ENCODE measurements at places on chromosomes 13 and 19. TPM values are rescaled to one million over a fixed set of nuclear protein-coding genes. Genes with fewer than 3 reads are reported as not detected.

Gene THSD8
- total RNA-seq: 45.2 TPM

- no peak for DNase-seq
Measured at GRCh38 chr13:45402641-45403040, 15.5 kb downstream of the SLC25A30 start.

Gene KIRREL2
- 0.17 TPM for total RNA-seq

GRCh38 chr13:25286308-25286968, 850 bp downstream of the MTMR6 start:
- peak; percentile 66 for DNase-seq

DNA sequence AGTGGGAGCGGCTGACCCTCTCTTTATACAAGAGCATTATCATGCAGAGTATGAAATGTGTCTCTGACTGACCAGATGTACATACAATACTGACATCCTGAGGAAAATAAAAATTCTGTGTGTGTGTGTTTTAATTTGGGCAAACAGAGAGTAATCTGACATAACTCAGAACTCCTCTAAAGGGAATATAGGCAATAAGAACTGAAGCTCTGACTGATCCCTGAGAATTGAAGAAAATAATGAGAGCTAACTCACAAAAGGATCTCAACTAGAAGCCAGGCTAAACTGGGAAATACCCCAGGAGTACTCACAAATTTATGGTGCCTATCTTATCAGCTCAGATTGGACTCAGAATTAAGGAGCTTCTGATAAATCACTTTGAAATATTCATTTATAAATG, 539.9 kb downstream of the OLFM4 start:
- no peak for DNase-seq

GRCh38 chr19:11205939-11206570, 8.7 kb upstream of the KANK2 start:
- no peak for DNase-seq

Gene TSKS
- not detected for total RNA-seq

- DNase-seq: no peak
Measured at GRCh38 chr13:93700115-93700514, 473.5 kb downstream of the GPC6 start.

GRCh38 chr19:16624236-16624635, 3.8 kb downstream of the MED26 start:
- no peak for DNase-seq

DNA sequence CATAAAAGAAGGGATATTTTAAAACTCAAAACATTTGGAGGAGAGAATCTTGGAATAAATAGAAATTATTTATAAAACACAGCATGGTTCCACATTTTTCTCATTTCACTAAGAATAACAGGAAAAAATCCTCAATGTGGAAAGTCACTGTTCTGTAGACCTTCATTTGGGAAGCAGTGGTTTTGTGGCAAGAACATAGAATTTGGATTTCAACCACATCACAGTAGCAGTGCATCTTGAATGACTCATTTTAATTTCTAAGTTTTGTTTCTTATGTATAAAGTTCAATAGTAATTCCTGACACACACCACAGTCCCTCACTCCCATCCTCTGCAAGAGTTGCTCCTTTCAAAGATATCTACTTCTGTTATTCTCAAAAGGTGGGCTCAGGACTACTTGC, 264.0 kb downstream of the ENOX1 start:
- no peak for DNase-seq

Gene MCF2L
- 7.0 TPM for total RNA-seq

GRCh38 chr13:39415008-39415802, 187.8 kb downstream of the LHFPL6 start:
- peak; percentile 83 for DNase-seq

GRCh38 chr19:35222373-35223015, 6.0 kb downstream of the FAM187B start:
- no peak for DNase-seq

Gene PPM1N
- total RNA-seq: 1.6 TPM

Gene LYPD3
- 0.31 TPM for total RNA-seq

Gene CARM1
- 78.7 TPM for total RNA-seq

GRCh38 chr13:103517066-103517767, 451.0 kb upstream of the SLC10A2 start:
- DNase-seq: no peak

DNA sequence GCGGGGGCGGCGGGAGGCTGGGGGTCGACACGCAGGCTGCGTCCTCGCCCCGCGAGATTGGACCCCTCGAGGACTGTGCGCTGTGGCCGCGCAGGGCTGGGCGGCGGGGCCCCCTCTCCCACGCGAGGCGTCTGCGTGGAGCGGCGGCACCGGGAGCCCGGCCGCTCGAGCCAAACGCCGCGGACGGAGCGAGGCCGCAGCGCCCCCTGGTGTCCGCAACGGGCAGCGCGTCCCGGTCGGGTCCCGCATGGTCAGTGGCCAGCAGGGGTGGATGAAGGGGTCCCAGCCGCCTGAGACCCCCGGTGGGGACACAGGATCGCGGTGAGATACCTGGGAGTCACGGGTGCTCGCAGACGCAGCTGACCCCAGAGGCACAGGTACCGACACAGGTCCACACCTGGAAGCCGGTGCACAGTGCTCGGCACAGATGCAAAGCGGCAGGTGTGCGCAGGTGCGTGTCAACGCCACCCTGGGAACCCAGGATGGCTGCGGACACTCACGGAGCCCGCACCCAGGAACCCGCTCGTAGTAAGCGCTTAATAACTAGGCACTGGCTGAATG, 2.1 kb upstream of the CIRBP start:
- DNase-seq: no peak

GRCh38 chr13:46031581-46032263, 20.8 kb downstream of the ZC3H13 start:
- no peak for DNase-seq

- no peak for DNase-seq
Measured at GRCh38 chr13:48488995-48489394, 43.9 kb downstream of the RCBTB2 start.

GRCh38 chr13:59459972-59460371, 703.8 kb downstream of the DIAPH3 start:
- DNase-seq: peak; percentile 36

Gene COQ8B
- 34.1 TPM for total RNA-seq

- no peak for DNase-seq
Measured at GRCh38 chr19:58054901-58055874, 3.9 kb upstream of the ZNF135 start.

- DNase-seq: peak; percentile 98
Measured at GRCh38 chr19:19821366-19821951, at the start of gene ZNF506. ZNF506 (minus strand) TSS chr19:19821750; CDS start chr19:19821603, 147 bp downstream.

DNA sequence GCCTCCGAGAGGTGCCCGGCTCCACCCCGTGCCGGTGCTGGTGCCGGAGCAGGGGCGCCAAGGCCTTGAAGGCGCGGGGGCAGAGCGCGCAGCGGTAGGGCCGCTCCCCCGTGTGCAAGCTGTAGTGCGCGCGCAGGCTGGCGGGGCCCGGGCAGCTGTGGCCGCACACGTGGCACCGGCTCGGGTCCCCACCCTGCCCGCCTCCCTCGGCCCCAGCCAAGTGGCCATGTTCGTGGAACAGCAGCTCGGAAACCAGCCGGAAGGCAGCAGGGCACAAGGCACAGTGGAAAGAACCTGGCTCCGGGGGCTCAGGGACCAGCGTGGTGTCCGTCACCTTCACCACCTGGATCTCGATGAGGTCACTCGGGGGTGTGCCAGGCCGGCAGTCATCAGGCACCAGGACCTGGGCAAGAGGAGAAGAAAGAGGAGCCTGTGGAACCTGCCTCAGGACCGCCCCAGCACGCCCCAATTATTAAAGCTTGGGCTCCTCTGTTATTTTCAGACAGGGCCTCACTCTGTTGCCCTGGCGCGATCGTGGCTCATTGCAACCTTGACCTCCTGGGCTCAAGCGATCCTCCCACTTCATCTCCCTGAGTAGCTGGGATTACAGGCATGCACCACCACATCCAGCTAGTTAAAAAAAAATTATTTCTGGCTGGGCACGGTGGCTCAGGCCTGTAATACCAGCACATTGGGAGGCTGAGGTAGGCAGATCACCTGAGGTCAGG, 2.0 kb downstream of the ZNF784 start:
- DNase-seq: no peak

DNA sequence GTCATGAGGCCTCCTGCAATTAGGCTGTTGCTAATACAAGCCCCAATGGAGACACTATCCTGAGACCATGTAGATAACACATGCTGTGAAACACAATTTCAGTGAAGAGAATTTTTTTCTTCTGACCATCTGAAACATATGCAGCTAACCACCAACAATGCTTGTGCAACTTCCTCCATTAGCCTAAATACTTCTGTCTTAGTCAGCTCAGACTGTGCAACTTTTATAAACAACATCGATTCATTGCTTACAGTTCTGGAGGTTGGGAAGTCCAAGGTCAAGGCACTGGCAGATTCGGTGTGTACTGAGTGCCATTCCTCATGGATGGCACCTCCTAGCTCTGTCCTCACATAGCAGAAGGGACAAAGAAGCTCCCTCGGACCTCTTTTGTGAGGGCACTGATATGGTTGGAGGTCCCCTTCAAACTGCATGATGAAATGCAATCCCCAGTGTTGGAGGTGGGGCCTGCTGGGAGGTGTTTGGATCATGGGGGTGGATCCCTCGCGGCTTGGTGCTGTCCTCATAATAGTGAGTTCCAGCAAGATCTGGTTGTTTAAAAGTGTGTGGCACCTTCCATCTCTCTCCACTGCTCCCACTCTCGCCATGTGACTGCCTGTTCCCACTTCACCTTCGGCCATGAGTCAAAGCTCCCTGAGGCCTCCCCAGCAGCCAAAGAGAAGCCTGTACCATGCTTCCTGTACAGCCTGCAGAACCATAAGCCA, 27.7 kb downstream of the STK24 start:
- no peak for DNase-seq

Gene RFPL4AL1
- total RNA-seq: not detected

GRCh38 chr19:58466089-58466759, 656 bp upstream of the ZNF324 start:
- no peak for DNase-seq

Gene NUP62
- total RNA-seq: 100 TPM

Gene EPS8L1
- 10.2 TPM for total RNA-seq

DNA sequence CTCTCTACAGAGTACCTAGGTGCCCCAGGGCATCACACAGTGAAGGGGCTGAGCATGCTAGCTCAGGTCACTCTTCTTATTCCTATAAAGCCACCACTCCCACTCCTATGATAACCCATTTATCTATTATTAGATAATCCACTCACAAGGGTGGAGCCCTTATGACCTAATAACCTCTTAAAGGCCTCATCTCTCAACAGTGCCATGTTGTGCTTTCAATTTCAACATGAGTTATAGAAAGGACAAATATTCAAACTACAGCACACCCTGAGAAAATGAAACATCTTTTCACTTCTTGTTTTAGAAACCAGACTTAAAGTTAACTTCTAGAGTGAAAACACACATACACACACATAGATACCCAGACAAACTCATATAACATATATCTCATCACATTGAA, 1494.9 kb upstream of the MIR17HG start:
- DNase-seq: no peak

GRCh38 chr13:87669379-87669978, 1.7 kb upstream of the SLITRK5 start:
- peak; percentile 69 for DNase-seq

- no peak for DNase-seq
Measured at GRCh38 chr13:49256841-49257240, 9.1 kb downstream of the CDADC1 start.

DNA sequence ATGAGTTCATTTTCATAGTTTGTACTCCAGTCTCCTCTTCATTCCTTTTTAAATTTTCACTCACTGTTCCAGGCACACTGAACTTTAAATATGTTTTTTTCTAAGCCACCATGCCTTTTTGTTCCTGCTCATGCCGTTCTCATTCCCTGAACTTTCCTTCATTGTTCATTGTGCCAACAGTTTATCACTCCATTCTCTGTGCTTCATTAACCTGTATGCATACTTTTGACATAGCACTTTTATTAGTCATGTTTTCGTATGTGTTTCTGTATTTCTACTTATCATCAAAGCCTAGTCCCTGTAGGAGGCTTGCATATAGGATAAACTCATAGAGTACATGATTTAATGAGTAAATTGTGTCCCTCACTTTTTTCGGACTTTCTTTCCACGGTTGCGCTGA, 65.3 kb downstream of the PCDH20 start:
- DNase-seq: no peak

Gene ZNF358
- 44.1 TPM for total RNA-seq

Gene NKPD1
- total RNA-seq: 0.30 TPM

Gene PRRG2
- 1.9 TPM for total RNA-seq

DNA sequence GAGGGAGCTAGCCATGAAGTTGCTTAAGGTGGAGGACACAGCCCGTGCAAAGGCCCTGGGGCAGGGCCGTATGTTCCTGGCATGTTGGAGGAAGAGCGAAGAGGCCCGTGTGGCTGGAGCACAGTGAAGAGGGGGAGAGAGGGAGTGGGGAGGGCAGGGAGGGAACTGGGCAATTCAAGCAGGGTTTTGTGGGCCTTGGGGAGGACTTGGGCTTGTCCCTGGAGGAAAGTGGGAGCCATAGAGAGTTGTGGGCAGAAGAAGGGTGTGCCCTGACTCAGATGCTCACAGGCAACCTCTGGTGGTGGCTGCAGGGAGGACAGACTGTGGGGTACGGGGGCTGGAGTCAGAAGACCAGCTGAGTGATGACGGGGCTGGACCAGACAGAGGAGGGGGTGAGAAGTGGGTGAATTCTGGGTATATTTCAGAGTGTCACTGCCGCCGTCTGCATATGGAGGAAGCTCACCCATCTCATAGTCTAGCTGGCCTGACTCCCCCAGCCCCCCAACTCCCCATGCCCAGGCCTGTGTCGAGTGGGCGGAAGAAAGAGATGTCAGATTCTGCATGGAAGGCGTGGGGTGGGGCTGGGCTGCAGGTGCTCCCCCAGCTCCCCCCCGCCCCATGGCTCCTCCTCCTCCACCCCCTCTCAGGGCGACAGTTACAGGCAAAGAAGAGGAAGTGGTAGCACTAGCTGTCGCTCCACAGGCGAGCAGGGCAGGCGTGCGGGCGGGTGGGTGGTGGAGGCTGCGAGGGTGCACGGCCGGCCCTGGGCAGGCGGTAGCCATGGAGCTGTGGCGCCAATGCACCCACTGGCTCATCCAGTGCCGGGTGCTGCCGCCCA, at the start of gene VAV1:
Gene VAV1, plus strand, starts transcription at position 681 of the 838 bp plus-strand sequence. Its CDS starts 100 bp downstream, at position 781.
- peak; percentile 78 for DNase-seq

Gene ZNF610
- 2.3 TPM for total RNA-seq

Gene ZIC5
- 25.2 TPM for total RNA-seq

DNA sequence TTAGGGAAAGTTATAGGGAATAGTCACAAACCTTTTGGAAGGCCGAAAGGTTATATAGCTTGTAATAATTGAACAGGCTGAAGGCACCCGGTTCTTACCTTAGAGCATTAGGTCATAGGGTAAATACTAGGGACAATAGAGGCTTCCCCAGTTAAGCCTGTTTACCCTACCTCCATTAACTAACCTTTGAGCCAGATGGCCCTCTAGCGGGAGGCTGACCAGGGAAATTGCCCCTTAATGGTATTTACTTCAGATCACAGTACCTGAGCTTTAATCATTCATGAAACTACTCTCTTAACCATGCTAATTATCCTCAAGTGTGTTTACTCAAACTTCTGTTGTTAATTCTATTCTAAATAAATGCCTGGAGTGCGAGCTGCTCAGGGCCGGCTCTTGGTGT, 20.4 kb upstream of the ZNF83 start:
- DNase-seq: no peak

Gene SELENOW
- 121 TPM for total RNA-seq

All from A673 (cell line).